Stimulated activated CD4-positive, alpha-beta T cell treated with anti-CD3 and anti-CD28 coated beads, Interleukin-12 subunit alpha, Interleukin-12 subunit beta, amount 100 ng/mL, for 24 hours (primary cell): ENCODE measurements at places on chromosomes 16 and 17.

DNA sequence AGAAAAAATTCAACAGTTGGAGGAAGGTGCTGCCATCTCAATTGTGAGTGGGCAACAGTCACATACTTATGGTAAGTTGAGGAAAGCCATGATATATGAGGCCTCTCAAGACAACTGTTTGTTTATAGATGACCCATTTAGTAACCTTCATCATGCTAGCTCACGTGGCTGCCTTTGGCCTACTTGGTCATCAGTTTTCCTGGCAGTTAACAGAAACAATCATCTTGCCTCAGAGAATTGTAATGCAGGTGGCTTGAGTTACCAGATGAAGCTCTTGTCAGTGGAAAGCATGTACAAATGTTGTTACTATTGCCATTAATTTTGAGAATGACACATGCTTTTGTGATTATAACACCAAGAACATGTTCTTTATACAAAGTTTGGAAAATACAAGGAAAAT lies 14.7 kb downstream of the TPPP3 start:
- no peak for DNase-seq

GRCh38 chr16:23877107-23878070 lies 41.6 kb downstream of the PRKCB start:
- no peak for DNase-seq

- no peak for DNase-seq
Measured at GRCh38 chr17:50737118-50737698, 17.8 kb downstream of the LUC7L3 start.

GRCh38 chr16:23917621-23918020 lies 81.8 kb downstream of the PRKCB start:
- DNase-seq, result no peak

DNA sequence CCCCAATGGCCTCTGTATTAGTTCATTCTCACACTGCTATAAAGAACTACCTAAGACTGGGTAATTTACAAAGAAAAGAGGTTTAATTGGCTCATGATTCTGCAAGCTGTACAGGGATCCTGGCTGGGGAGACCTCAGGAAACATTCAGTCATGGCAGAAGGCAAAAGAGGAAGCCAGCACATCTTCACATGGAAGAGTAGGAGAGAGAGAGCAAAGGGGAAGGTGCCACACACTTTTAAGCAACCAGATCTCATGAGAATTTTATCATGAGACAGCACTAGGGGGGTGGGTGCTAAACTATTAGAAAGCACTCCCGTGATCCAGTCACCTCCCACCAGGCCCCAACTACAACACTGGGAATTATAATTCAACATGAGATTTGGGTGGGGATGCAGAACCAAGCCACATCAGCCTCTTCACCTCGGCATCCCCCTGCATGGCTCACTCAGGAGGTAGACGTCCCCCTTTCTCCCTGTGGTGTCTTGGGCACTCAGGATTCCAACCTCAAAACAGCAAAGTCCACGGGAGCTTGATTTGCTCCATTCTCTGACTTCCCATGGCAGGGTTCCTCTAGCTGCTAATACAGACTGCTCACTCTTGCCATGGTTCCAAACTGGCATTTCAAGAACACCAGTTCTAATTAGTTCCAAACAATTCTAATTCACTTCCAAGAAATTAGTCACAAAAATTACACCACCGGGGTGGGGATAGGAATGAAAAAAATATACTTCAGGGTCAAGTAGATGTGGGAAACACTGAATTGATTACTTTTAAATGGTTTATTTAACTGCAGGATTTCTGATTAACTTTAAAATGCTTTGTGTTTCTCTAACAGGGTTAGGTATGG lies 203.8 kb upstream of the HSBP1 start:
- DNase-seq, result no peak
